ENCODE measurements at places on chromosomes 12 and 14.

- DNase-seq = no peak
Observed at GRCh38 chr12:29232086-29232485, 83.0 kb downstream of the FAR2 start.

GRCh38 chr12:52501490-52501889 lies 8.4 kb upstream of the KRT6A start:
- DNase-seq = no peak

DNA sequence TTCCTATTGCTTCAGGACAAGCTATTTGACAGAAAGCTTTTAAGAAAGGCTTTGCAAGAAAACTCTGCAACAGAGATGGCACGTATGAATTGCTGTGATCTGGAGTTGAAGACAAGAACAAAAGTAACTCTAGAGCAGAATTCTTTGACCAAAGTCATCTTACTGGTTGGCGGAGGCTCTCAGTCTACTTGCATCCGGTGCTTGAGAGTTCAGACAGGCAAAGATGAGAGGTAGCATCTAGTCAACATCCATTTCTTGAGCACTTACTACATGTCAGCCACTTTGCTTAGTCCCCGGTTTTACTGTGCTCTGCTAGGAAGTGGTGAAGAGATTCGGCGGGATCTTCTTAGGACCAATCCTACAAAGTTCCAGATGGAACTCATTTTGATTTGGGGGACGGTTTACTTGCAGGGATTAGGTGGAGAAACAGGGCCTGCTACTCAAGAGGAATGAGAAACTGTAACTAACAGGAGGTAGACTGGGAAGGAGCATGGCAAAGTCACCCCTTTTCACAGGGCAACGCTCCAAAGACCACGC lies 404 bp upstream of the CCDC91 start:
- peak; percentile 2 for DNase-seq

GRCh38 chr14:89486505-89486904 lies 69.5 kb upstream of the FOXN3 start:
- no peak for DNase-seq

DNA sequence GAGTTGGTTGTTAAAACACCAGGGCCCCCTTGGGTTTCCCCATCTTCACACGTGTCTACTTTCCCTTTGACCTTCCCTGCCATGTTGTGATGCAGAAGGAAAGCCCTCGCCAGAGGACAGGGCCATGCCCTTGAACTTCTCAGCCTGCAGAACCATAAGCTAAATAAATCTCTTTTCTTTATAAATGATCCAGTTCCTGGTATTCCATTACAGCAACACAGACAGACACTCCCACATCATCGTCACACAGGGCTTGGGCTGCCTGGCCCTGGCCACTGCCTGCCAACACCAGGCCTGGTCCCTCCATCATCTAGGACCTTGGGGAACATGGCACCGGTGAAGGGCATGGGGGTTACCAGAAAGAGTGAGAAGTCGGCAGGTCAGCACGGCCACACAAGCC lies 84.8 kb downstream of the DPF3 start:
- no peak for DNase-seq

- no peak for DNase-seq
Observed at GRCh38 chr12:132429602-132429945, 60.4 kb upstream of the FBRSL1 start.

- DNase-seq = no peak
Observed at GRCh38 chr12:101664992-101665391, 32.4 kb upstream of the CHPT1 start.

DNA sequence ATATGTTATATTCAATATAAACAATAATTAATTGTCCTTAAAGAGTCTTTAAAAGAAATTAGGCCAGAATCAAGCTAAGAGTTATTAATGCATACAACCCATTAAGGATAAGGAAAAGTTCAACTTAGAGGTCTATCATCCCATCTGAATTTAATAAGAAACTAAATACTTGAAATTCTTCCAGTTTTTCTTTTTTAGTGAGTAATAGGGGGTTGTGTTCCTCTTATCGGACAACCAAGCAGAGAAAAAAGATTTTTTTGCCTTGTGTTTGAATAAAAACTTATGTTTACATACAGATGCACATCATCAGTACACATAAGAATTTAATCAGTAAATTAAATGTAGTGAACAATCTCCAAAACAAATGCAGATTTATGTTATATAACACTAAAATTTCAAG lies 32.5 kb downstream of the PAWR start:
- no peak for DNase-seq

DNA sequence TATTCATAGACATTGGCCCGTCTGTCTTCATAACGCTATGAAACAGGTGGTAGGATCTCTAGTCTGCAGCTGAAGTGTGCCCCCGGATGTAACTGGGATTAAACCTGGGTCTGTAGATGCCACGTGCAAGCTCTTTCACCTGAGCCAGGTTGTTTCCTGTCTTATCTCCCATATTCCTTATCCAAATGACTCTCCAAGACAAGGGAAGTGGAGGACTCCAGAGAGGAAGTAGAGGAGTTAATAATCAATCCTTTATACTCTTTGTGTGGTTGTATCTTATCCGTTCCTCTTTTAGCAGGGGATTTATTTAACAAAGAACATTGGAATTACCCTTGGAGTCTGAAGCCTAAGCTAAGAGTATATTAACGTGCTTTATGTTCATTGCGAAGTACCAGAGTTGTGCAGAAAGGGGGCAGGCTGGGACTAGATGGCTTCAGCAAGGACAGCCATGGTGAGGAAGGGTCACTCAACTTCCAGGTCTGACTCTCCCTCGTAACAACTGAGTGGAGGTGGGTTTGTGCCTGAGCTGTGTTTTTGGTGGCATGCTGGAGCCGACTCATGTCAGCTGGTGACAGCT lies 82.8 kb downstream of the RIN3 start:
- no peak for DNase-seq

- DNase-seq = no peak
Observed at GRCh38 chr12:21451529-21451928, 14.1 kb downstream of the PYROXD1 start.

GRCh38 chr14:69701291-69701690 lies 65.7 kb upstream of the SRSF5 start:
- no peak for DNase-seq

DNA sequence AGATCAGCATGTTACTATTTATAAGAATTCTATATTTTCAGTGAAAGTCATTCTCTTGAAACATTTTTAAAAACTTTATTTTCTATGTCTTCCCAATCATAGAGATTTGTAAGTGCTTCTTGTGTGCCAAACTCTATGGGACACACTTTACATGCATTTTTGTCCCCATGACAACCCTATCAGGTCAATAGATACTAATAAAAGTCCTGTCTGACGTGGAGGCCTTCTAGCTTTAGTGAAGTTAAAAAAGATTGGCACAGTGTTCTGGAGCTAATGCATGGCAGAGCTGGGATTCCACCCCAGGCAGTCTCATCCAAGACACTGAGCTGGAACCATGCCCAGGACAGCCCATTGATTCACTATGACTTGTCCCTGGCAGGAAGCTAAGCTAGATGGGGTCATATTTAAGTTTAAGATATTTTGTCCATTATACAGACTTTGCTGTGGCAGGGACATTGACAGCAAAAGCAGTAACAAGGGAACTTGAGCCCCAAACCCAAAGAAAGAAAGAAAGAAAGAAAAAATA lies 28.1 kb downstream of the TTC6 start:
- DNase-seq = no peak

GRCh38 chr14:21248739-21249411 lies 20.4 kb downstream of the HNRNPC start:
- DNase-seq = no peak

- no peak for DNase-seq
Observed at GRCh38 chr12:42186793-42187192, 42.1 kb upstream of the GXYLT1 start.

DNA sequence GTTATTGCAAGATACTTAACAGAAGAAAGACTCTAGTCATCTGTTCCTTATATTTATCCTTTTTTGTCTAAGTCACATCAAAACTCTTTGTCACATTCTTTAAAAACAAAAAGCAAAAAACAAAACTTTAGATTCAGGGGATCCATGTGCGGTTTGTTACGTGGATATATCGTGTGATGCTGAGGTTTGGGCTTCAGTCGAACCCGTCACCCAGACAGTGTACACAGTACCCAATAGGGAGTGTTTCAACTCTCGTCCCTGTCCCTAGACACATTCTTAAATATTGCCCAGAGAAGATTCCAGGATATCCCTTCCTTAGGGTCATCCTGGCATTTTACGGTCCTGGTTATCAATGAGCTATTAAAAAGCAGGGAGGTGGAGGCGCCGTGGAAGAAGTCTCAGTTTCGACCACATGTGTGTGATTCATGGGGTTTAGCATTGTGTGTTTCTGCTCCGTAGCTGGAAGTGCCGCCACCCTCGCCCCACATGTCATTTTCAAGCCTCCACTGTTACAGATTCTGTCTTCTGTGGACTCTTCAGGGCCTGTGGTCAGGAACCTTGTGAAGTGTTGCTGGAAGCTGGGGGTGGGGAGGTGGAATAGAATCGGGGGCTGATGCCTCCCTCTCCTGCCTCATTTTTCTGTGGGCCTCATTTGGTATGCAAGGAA lies 19.9 kb downstream of the CCND2 start:
- no peak for DNase-seq

DNA sequence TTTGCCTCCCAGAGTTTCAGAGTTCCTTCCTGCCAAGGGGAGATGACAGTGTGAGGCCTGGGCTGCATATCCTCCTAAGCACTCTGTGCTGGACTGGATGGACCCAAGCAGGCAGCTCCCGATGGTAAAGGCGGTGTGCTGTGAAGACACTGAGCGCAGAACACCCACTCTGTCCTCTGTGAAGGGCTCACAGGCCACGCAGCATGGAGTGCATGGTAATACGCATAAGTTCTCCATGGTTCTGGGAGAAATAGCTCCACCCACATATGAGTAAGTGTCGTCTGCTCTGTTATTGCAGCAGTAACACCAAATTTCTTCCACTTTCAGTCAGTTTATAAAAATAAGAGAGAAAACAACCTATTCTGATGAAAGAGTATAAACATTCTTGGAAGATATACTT lies 55.8 kb downstream of the TMEM30B start:
- no peak for DNase-seq

GRCh38 chr12:119134284-119135072 lies 44.3 kb upstream of the HSPB8 start:
- DNase-seq = no peak

GRCh38 chr12:243381-243780 lies 19.3 kb downstream of the SLC6A13 start:
- no peak for DNase-seq

DNA sequence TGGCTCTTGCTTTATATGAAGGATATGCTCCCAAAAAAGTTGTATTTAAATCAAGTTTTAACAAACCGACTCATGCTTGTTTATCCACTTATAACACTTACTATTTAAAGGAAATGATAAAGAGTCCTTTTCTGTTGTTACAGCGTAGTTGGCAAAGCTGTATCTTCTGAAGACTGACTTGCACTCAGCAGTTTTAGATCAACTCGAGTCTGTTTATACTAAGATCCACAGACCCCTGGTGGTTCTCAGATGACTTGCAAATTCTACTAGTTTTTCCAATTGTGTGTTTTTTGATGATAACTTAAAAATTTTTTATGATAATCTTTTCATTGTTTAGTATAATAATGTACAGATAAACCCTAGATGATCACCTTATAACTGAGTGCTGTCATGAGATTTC lies 475.8 kb downstream of the RGS6 start:
- DNase-seq = no peak

DNA sequence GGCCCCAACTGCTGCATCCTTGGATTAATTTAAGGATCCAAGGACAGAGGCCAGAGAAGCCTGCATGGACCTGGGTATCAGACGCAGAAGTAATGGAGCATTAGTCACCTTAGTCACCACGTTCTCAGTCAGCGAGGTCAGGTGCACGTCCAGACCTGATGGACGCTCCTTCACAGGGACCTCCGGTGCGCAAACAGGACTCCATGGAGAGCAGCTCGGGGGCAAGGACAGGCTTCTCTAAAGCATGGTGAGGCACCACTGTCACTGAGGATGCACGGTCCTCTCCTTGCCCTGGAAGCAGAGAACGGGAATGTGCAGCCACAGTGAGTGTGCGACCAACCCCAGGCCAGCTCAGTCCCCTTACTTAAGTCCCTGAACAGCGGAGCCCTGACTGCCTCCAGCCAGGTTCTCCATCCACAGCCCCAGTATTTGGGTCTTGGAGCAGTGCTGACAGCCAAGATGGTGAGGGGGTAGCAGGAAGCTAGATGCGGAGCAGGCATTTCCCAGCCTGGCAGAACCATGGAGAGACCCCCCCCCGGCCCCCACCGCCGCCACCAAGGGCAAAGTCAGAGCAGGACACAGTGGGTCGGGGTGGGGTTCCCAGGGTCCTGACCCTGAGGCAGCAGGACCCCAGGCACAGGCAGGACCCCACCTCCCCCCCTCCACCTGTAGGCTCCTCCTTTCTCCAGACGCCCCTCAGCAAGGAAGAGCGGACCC lies 253.4 kb upstream of the SFSWAP start:
- no peak for DNase-seq

DNA sequence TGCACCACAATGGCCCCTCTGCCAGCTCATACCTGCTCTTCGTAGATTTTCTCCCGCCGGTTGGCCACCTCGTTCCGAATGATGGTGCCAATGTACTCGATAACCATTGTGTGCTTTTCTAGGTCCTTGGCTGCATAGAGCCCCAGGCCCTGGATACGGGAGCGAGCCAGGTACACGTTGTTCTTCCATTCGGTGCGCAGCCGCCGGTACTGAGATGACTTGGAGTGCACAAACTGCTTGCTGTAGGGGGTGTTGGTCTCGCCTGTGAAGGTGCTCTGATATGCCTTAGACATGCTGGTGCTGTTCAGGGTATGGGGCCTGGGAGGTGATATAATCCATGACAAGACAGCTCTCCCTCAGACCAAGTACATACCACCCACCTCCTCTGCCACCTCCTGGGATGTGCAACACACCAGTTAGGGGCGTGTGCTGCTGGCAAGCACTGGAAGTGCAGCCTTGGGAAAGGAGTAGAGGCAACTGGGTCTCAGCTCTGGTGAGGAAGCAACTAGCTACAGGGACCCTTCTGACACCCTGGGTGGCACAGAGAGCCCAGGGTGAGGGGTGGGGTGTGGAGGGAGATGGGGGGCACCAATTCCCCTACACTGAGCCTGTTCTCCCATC lies 4.1 kb upstream of the PRKAG1 start:
- DNase-seq = no peak

DNA sequence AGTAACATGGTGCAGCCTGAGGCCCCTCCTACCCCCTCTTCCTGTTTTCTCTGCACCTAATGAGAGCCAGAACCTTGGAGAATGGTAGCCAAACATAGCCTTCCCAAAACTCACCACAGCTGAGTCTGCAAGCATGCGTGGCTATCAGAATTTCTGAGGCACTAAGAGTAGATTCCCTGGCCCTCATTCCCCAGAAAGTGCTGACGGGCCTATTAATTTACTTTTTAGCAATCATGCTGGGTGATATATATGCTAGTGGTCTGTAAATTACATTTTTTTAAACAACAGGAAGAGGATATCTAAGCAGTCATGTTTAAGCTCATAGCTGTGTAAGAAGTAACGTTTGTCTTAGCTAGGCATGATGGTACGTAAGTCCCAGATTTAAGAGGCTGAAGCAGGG lies 30.4 kb downstream of the KANSL2 start:
- no peak for DNase-seq

GRCh38 chr12:3597526-3598210 lies 106.7 kb downstream of the PRMT8 start:
- no peak for DNase-seq

Measured in neuronal stem cell (in vitro differentiated cells).